GM19239 (cell line): ENCODE measurements at places on chromosomes 12 and 14.
A peak's percentile ranks its signal among the peaks of the same experiment; 100 is the strongest.

- DNase-seq, result no peak
Measured at GRCh38 chr12:7069386-7069785, 8.9 kb downstream of the C1S start.

DNA sequence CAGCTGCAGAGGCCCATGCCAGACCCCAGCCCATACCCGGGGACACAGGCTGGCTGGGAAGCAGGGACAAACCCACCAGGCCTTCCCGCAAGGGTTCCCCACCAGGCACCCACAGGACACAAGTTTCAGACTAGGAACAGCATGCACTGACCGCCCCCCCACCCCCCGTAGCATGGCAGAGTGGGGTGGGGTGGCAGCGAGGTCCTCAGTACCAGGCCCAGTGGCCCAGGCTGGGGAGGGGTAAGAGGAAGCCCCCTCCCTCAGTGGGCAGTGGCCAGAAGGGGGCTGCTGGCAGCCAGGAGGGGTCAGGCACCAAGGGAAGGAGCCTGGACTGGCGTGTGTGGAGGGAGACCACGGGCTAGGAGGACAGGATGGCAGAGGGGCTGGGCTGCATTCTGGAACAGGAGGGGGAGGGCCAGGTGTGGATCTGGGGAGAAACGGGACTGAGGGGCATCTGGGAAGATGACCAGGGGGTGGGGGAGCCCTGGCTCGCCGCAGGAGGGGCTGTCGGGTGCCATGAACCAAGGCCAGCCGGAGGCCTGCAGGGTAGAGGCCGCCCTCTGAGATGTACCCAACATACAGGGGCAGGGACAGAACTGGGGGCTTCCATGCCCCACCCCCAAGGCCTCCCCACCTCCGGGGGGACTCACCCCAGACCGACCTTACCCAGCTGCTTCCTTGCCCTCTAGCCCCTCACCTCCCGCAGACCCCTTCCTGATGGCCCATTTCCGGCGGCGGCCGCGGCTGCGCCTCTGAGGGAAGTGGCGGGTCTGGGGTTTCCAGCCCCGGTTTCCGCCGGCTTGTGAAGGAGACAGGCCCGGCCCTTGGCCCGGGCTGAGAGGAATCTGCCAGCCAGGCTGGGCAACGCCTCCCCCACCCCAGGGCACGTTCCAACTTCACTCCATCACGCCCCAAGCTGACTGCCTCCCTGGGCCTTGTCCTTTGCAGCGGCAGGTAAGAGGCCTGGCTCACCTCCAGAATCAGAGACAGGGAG, 5.6 kb upstream of the JAG2 start:
- DNase-seq, result no peak

DNA sequence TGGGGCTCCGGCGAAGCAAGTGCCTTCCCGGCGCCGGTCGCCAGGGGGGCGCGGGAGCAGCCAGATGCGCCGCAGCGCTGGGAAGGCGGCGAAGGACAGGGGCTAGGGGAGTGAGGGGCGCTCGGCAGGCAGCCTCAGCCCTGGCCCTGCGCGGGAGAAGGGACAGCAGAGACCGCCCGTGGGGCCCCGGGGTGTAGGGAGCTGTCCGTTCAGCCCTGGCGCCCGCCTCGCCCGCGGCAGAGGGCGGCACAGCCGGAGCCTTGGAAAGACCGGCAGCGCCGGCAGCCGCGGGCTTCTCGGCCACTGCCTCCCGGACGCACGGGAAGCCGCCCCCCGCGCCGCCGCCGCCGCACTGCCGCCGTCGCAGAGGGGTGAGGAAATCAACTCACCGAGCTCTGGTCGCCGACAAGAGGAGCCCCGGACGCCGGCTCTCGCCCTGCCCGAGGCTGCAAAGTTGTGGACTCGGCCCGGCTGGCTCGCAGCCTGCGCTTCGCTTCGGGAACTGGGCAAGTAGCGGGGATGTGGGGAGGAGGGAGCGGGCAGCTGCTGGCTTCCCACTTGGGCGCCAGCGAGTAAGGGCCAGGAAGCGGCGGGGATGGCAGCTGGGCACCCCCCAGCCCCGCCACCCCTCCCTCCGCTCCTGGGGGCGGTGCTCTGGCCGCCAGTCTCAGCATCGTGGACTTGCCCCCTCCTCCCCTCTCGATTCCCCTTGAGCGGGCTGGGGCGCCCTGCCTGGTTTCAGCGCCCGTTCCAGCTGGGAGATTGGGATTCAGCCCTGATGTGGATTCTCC, at the start of gene ZDHHC22:
Gene ZDHHC22, minus strand, starts transcription at position 578 of the 791 bp plus-strand sequence. CDS start 2,053 bp downstream, outside the sequence.
- no peak for DNase-seq

DNA sequence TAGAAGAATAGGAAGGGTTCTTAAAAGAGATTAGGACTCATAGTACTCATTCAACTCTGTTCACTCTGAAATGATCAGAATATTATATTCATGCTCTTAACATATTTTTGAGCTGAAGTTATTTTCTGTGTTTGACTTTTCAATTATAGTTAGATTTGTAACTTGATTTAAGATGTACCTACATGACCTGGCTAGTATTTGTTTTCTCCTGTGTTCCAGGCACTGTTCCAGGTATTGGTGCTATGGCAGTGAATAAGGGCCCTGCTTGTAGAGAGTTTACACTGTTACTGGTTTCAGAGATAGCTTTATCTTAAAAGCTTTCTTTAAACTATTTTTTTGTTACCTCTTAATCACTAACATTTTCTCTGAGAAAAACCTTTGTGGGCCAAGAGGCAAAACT, 19.1 kb upstream of the SLC17A8 start:
- DNase-seq, result no peak

- DNase-seq, result no peak
Measured at GRCh38 chr12:62656591-62657362, 190.2 kb downstream of the MON2 start.

DNA sequence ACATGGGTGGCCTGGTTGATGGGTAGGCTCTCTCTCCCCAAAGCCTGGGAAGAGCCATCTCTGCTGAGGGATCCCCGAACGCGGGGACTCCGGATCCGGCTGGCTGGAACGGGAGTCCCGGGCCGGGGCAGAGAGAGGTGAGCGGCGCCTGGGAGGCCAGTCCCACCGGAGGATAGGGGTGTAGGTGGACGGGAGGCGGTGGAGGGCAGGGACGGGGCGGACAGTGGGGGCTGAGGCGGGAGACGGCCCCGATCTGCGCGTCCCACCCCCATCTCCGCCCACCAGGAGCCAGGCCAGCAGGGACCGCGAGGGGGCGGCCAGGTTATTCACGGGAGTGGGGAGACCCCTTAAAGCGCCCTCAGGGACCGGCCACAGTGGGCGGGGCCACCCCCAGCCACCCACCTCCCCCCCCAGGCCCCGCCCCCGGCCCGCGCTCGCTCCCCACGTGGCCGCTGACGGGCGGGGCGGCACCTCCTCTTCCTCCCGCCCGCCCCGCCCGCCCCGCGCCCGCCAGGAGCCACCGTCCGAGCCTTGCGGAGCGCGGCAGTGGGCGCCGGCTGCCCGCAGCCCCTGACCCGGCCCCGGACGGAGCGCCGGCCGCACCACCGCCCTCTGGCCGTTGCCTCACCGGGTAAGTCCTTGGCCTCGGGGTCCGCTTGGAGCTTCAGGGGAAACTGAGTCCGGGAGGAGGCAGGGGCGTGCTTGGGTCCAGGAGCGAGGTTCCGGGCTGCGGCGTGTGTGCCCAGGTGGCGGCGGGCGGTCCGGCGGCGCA, at the start of gene INF2:
Gene INF2, plus strand, starts transcription at position 510 of the 772 bp plus-strand sequence. CDS start 11,748 bp downstream, outside the sequence.
- peak; percentile 94 for DNase-seq

DNA sequence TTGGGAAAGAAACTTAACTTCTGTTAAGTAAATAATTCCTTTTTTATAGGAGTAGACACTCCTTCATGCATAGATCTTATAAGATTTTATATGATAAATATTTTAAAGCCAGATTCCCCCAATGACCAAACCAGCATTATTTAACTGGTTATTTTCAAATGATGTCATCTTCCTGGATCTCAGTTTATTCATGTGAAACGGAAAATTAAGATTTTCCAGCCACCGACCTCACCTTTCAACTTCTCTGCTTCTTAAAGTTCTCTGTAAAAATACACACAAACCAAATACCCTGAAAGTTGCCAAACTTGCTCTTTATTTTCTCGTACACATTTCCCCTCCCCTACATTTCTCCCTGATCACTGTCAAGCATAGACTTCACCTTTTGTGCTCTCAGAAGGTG, 364.2 kb downstream of the GALC start:
- no peak for DNase-seq

GRCh38 chr12:93793983-93794382, 116.8 kb downstream of the CRADD start:
- no peak for DNase-seq

GRCh38 chr12:3720772-3721171, 32.1 kb downstream of the CRACR2A start:
- no peak for DNase-seq

DNA sequence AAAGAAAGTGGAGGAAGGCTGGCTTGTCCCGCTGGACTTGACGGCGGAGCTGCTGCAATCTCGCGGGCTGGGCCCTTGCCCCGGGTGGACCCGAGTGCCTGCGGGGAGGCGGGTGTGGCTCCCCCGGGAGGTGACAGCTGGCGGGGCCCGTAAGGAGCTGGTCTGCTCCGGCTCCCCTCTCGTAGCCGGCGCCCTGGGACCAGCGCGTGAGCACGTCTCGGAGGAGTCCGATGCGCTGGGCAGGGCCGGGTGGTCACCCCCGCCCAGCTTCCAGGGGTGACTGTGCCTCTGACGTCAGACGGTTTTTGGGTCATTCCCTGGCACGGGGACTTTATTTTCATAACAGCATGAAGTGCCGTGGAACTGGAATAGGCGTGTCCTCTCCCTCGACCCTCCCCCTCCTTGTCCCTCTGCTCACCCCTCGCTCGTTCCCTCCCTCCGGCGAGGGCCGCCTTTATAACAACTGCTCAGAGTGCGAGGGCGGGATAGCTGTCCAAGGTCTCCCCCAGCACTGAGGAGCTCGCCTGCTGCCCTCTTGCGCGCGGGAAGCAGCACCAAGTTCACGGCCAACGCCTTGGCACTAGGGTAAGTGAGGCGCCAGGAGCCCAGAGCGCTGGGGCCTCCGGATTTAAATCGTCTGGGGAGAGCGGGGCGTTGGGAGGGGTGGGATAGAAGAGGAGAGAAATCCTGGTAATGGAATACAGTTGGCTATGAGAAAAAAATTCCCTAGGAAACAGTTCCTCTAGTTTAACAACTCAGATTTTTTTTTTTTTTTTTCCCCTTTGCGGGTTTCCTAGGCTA, at the start of gene GPRC5A:
Gene GPRC5A, plus strand, starts transcription at position 483 of the 801 bp plus-strand sequence. CDS start 16,688 bp downstream, outside the sequence.
- DNase-seq, result no peak
